ENCODE measurements at places on chromosomes 5 and 9. TPM values are rescaled to one million over a fixed set of nuclear protein-coding genes. Genes with fewer than 3 reads are reported as not detected.

- DNase-seq, result no peak
Measured at GRCh38 chr9:127098916-127099553, 23.4 kb downstream of the ANGPTL2 start.

- no peak for DNase-seq
Measured at GRCh38 chr9:23526806-23527205, 299.2 kb downstream of the ELAVL2 start.

DNA sequence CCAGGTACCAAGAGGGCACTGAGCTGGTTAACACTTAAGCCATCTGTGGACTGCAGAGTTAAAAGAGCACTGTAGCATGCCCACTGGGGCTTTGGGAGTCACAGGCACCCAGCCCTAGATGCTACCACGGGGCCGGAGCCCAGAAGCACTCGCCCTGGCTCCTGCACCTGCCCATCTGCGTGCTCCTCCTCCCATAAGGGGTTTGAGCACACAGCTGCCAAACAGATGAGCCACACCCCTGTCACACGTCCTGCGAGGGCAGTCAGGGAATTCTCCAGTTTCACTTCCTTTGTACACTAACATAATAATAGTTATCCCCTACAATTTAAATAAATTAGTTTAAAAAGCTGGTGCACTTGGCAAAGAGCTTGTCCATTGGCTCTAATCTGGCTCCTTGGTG lies 4.5 kb upstream of the PCA3 start:
- peak; percentile 7 for DNase-seq

GRCh38 chr5:53424686-53425615 lies 55.5 kb upstream of the FST start:
- DNase-seq, result no peak

GRCh38 chr9:16241231-16241630 lies 629.2 kb downstream of the BNC2 start:
- DNase-seq, result no peak

The PRLR gene
- total RNA-seq, result not detected

GRCh38 chr9:112239708-112240107 lies 64.6 kb upstream of the SUSD1 start:
- no peak for DNase-seq

All from naive thymus-derived CD8-positive, alpha-beta T cell (primary cell).